GM20000 (cell line): ENCODE measurements at places on chromosomes 7 and 10.

- no peak for DNase-seq
These were observed 134.9 kb upstream of the ZNF92 start for GRCh38 chr7:65238785-65239184.

GRCh38 chr7:86904949-86905834 lies 154.3 kb downstream of the ELAPOR2 start:
- peak; percentile 13 for DNase-seq

DNA sequence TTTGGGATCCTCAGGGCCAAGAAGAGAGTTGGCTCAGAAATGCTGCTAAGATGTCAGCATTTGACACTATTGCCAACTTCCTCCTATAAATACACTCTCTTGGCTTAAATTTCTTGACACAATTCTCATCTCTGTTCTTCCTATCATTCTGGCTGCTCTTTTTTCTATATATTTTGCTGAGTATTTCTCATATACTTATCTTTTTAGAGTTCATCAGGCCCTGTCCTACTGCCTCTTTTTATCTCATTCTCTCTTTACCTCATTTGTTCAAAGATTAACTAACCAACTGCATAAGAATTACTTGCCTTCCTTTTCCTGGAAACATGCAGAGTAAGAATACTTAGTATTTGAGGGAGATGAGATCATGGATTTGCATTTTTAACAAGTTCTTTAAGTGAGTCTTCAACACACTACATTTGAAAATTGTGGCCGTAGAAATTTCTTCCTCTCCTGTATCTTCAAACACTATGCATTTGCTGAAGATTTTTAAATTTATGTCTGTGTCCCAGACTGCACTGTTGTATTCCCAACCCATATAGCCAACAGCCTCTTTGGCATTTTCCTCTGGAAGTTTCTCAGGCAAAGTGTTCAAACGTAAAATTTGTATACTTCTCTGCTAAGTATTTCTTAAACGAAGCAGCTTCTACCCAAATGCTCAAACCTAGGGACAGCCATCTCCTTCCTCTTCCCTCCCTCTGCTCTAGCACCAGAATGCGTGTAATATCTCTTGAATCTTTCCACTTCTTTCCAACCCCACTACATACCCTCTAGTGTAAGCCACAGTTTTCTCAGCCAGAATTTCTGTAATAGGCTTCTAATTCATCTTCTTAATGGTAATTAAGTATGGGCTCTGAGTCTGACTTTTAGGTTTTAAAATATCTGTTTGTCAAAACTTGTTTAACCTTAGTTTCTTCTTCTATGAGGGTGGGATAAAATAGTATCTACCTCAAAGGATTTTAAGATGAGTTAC lies 35.5 kb downstream of the ARL4A start:
- no peak for DNase-seq

- peak; percentile 73 for DNase-seq
These were observed 67.4 kb downstream of the HHEX start for GRCh38 chr10:92757066-92757710.

GRCh38 chr7:80362010-80362618 lies 149.8 kb downstream of the GNAT3 start:
- DNase-seq, result no peak

GRCh38 chr7:138975343-138976104 lies 5.7 kb downstream of the KIAA1549 start:
- DNase-seq, result no peak

DNA sequence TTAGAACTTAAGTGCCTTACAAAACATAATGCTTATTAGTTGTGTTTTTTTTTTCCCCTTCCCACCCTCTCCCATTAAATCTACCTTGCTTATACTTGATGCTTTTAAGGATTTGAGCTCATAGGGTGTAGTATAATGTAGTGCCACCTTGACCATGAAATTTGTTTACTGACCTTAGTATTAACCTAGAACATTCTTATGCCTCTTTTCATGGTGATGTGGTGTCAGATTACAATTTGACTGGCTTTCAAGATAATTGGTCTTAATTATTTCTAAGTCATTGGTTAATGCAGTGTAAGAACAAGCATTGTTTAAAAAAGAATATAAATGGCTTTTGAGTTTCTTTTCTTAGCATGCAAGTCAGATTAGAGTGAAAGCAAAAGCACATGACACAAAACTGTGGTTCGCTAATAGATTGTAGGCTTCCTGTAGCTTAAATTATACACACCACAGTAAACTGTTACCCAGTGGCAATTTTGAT lies 61.8 kb downstream of the ADD3 start:
- peak; percentile 49 for DNase-seq

DNA sequence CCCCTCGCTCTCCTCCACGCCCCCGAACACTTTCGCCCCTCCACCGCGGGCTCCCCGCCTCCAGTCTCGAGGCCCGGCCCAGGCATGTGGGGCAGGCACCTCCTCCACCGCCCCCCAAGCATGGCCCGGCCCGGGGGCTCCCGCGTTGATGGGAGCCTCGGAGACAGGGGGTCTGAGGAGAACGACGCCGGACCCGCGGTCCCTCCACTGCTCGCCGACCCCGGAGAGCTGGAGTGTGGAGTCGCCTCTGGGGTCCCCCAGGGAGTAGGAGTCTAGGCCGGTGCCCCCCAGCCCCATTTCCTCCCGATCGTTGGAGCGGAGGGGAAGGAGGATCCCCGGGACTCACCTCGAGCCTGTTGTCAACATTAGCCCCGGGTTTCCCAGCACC lies 206 bp downstream of the UPF2 start:
- peak; percentile 44 for DNase-seq

- no peak for DNase-seq
These were observed 954.7 kb upstream of the ZNF722 start for GRCh38 chr7:63043657-63044543.

- DNase-seq, result no peak
These were observed at the start of gene ACTA2 for GRCh38 chr10:88952647-88953111. Gene ACTA2, minus strand, starts transcription at chr10:88952773. Its CDS starts 3,843 bp downstream, at chr10:88948930.

GRCh38 chr10:79179164-79179956 lies 110.6 kb downstream of the ZMIZ1 start:
- no peak for DNase-seq

- DNase-seq, result no peak
These were observed 105.3 kb downstream of the ARHGAP21 start for GRCh38 chr10:24618401-24618800.

DNA sequence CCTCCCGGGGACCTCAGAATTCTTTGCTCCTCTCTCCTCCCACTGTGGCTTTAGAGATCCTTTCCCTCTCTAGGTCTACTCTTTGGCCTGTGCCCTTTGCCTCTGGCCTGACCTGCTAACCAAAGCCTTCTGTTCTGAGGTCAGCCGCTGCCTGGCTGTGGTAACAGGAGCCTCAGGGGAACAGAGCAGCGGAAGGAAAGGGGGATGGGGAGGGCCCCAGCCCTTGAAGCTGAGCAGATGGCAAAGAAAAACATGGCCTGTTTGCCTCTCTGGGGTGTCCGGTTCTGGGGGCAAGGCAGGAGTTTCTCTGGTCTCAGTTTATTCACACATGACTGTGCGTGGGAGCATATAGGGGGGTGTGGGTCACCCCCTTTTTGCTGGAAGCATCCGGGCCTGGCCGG lies 28.2 kb downstream of the COL26A1 start:
- peak; percentile 81 for DNase-seq

GRCh38 chr10:49149881-49150280 lies 16.1 kb upstream of the FAM170B start:
- DNase-seq, result no peak

- DNase-seq, result no peak
These were observed 44.1 kb downstream of the SGMS1 start for GRCh38 chr10:50579491-50580261.
